ENCODE measurements at places on chromosomes 3 and 15.

DNA sequence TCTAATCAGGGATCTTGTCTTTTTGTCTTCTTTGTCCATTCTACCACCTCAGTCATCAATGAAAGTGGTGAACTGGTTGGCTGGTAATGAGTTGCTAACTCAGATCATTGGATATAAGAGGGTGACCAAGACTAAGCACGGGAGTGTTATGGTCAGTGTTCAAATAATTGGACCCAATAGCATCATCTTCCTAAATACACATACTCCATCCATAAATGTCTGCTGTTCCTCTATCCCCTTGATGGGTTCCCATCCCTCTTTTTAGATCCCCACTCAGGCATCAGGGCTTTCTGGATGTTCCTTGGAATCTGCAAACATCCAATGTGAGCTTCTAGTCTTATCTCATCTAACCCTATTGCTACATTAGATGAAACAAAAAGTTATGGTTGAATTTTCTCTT lies 3.5 kb downstream of the SEMA5B start:
- no peak for DNase-seq

- no peak for DNase-seq
These were observed 113.2 kb upstream of the TP63 start for GRCh38 chr3:189517981-189518380.

- DNase-seq = no peak
These were observed 299.5 kb upstream of the KCNMB2 start for GRCh38 chr3:178236555-178237277.

DNA sequence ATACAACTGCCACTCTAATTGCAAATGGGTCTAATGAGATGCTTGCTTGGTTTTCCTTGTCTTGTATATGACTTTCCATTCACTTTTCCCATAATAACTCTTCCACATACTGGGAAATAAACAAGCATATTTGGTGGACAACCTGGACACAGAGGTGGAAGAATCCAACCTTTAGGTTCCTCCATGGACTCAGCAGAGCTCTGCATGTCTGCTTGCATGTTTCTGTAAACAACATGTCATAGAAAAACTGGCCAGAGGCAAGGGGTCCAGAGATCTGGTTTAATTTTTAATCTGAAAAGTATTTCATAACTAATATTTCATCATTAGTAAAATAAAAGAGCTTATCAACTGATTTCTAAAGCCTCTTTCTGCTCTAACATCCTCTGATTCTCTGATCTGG lies 30.2 kb downstream of the GOLIM4 start:
- DNase-seq = no peak

GRCh38 chr3:195226900-195227447 lies 44.0 kb downstream of the XXYLT1 start:
- DNase-seq = no peak

DNA sequence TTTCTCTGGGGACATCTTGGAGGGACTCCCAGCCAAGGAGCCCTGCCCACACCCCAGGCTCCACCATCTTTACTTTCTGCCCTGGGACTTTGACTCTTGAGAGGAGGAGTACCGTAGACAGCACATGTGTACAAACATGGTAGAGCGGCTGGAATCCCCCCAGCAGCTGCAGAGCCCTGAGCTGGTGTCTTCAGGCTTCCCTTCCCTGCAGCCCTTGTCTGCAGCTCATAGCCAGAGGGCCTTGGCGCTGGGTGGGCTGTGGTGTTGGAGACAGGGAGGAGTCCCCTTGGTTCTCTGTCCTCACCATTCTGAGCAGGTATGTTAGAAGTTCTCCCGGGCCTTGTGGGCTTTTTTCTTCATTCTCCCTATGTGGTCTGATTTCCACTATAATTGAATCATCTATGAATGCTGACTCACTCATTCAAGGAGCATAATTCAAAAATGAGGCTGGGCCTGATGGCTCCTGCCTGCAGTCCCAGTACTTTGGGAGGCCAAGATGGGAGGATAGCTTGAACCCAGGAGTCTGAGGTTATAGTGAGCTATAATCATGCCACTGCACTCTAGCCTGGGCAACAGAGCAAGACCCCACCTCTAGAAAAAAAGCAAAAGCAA lies 97.8 kb upstream of the MEF2A start:
- no peak for DNase-seq

DNA sequence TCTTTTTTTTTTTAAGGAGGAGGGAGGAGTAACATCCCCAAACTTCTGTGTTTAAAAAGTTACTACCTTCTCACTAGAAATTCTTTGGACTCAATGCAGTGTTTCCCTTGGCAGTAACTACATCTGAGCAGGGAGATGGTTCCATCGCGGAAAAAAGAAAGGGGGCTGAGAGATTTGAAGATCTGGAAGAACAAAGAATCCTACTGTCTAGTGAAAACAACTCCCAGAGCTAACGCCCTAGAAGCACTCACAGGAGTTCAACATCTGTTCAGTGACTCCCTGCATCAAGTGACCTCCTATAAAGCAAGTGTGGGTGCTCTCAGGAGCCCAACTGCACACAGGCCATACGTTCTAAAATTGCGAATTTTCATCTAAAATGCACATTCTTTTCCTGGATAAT lies 66.8 kb upstream of the PXYLP1 start:
- no peak for DNase-seq

- DNase-seq = no peak
These were observed 1.7 kb upstream of the PLA2G4F start for GRCh38 chr15:42157981-42158765.

DNA sequence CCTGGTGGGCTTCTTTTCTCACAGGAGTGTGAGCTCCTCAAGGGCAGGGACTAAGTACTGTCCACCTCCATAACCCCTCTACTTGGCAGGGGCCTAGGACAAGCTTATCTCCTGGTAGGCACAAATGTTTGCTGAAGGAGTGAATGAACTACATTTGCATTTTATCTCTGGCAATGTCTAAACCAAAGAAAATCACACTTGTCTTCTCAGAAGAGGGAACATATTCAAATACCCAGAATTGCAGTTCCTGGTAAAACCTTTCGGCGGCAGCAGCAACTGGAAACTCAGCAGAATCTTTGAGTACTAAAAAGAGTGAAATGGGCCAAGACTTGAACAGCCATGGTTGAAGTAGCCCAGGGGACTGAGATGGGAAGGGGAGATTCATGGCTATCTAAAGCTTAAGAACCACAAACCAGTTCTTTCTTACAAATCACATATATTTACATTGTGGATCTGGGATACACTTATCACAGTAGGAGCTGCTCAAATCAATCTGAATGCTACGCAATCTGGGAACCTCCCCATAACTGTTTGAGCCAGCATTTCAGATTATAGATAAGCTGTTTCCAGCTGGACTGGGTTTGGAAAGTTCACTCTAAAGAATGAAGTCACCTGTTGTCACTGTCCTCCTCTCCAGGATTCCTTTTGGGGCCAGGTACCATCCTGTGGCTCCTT lies 18.7 kb upstream of the PTPN9 start:
- peak; percentile 81 for DNase-seq

GRCh38 chr3:131349454-131349853 lies 32.1 kb upstream of the NUDT16 start:
- DNase-seq = no peak
